Liver (tissue), 10 donors: ENCODE measurements at places on chromosomes 4 and X. TPM values are rescaled to one million over a fixed set of nuclear protein-coding genes. Genes with fewer than 3 reads are reported as not detected.

The TBX22 gene
- not detected for polyA plus RNA-seq

DNA sequence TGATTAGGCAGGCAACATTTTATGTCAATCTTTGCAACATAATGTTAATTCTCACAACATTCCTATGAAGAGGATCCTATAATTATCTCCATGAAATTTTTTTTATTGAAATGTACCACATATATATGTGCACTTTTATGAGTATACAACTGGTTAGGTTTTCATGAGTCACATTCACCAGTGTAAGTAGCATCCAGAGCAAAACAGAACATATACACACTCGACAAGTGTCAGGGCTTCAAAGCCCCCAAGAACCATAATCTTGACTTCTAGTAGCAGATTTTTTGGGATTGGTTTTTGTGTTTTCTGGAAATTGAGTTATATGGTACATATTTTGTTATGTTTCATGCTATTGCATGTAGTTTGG is 62.4 kb downstream of the ARHGAP10 start:
- no peak overlapping the region for H3K4me3 ChIP-seq
- H3K4me1 ChIP-seq: no peaks in the 10 kb centered on the region
- no peak overlapping the region for H3K27ac ChIP-seq

- DNase-seq: no peak
- no peaks in the 10 kb centered on the region for H3K27me3 ChIP-seq
- no peak overlapping the region for H3K4me3 ChIP-seq
- H3K36me3 ChIP-seq: no peaks in the 10 kb centered on the region
Observed at GRCh38 chr4:112931001-112931400, 118.5 kb upstream of the ANK2 start.

GRCh38 chr4:23734000-23734399 is 155.8 kb downstream of the PPARGC1A start:
- H3K4me1 ChIP-seq: no peaks in the 10 kb centered on the region
- H3K36me3 ChIP-seq: no peaks in the 10 kb centered on the region
- H3K27me3 ChIP-seq: no peaks in the 10 kb centered on the region
- no peak for DNase-seq
- no peak overlapping the region for H3K4me3 ChIP-seq
